ENCODE measurements at places on chromosomes 7 and 10.

GRCh38 chr10:103750836-103751235 is 104.5 kb downstream of the SH3PXD2A start:
- DNase-seq = no peak

DNA sequence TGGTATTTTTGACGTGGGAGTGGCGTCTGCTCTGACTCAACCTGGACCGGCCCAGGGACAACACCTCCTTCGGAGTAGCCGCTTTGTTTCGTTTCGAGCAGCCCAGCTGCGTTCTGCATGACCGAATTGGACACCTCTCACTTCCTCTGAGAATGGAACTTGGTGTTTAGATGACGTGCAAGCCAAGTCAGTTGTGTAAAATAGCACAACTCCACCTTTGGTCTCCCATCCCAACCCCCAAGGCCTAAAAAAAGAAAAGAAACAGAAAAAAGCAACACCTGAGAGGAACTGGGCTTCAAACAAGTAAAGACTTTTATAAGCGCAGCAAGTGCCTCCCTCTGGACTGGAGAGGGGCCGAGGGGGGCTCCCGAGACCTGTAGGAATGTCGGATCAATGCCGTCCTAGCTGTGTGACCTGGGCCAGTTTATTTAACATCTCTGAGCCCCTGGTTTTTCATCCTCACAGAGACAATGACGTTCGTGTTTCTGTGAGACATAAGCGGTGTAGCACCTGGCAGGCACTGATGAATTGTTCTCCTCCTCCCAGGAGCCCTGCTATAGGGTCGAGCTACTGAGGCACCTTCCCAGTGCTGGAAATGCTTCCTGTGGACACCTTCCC is 52.0 kb upstream of the SMNDC1 start:
- DNase-seq = peak; percentile 39

DNA sequence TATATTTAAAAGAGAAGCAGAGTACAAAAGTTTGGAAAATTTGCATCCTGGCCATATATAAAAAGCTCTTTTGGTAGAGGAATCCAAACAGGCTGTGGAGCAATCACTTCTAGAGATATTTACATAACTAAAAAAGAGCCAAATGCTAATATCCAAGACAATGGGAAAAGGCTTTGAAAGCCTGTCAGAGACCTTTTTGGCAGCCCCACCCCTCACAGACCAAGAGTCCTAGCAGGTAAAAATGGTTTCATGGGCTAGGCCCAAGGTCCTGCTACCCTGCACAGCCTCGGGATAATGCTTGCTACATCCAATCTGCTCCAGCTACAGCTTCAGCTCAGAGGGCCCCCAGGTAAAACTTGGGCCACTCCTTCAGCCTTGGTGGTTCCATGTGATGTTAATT is 430.2 kb upstream of the KCND2 start:
- no peak for DNase-seq

GRCh38 chr10:36051500-36051991 is 409.4 kb upstream of the FZD8 start:
- no peak for DNase-seq

Measured in AG04450 (cell line).